Daoy (cell line): ENCODE measurements at places on chromosomes 7 and 10. TPM values are rescaled to one million over a fixed set of nuclear protein-coding genes. Genes with fewer than 3 reads are reported as not detected.
A peak's percentile ranks its signal among the peaks of the same experiment; 100 is the strongest.

Gene AGMO
- total RNA-seq: 0.06 TPM in 1 of 2 replicates, not detected in the other

Gene MMP21
- total RNA-seq: not detected in 2 replicates

Gene BTBD16
- total RNA-seq: not detected in 2 replicates

DNA sequence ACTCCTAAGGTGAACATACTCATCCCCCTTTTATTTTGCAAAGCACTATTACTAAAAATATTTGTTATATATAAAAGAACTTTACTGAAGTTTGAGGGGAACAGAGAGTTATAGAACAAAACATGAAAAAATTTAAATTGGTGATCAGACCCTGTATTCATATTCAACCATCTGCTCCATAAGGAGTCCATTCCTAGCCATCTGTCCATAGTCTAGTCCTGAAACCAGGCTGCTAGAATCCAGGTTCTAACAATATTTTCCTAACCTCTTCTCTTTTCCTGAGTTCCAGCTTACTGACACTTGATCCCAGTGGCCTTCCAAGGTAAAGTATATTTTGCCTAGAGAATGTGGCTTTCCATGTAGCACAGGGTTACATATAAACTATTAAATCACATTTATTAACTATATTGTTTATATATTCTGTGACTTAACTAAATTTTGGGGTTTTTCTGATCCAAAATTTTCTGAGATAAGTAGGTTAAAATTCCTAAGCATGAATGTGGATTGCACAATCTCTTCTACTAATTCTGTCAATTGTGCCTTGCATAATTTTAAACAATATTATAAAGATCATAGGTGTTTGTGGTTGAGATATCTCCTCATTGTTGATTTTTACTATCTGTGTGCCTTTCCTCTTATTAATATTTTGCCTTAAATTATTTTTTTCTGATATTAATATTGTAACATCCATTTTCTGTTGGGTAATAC lies 137.6 kb upstream of the MAGI2 start:
- no peak for DNase-seq

GRCh38 chr7:1409555-1409954 lies 49.7 kb downstream of the MICALL2 start:
- DNase-seq: no peak

GRCh38 chr7:94632338-94633013 lies 23.5 kb downstream of the SGCE start:
- DNase-seq: peak; percentile 47

Gene C1GALT1
- total RNA-seq: 34.6 and 46.0 TPM in 2 replicates

GRCh38 chr10:15817409-15818046 lies 42.8 kb downstream of the MINDY3 start:
- DNase-seq: no peak

Gene DDX21
- total RNA-seq: 174 and 175 TPM in 2 replicates

- DNase-seq: no peak
These were observed 10.5 kb downstream of the NRG3 start for GRCh38 chr10:81885491-81885890.

Gene ZNF3
- total RNA-seq: 61.4 and 103 TPM in 2 replicates

- no peak for DNase-seq
These were observed 267.9 kb downstream of the MAGI2 start for GRCh38 chr7:79185605-79186004.

DNA sequence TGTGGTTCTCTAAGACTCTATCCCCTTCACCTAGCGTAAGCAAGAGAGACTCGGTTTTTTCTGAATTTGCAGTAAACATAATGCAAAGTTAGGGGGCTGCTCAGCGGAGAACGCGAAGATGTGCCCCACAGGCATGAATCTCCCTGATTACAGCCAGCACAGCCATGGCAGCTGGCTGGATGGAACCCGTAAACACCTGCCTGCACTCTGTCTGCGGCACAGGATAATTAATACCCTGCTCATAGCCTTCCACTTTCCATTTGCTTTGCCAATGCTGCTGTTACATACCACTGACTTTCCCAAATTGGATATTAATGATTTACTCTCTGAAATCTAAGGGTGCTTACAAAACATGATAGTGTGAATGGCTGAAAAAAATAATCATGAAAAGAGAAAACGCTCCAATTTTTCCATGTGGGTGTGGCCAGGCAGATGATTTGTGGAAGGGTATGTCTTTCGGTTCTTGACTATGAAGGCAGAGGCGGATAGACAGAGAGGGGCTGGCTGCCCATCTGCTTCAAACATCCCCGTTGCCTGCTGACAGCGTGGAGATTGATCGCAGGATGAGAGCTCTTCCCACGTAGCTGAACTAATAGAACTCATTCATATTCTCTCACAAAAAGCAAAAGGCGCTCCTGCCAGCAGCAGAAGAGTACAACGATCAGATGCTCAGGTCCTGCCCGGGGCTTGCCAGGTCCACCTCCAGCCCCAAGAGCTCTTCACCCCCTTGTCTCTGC lies 193.2 kb upstream of the GHITM start:
- no peak for DNase-seq

Gene LRRC61
- total RNA-seq: 6.3 and 9.7 TPM in 2 replicates

- DNase-seq: peak; percentile 52
These were observed at the start of gene BEND7 for GRCh38 chr10:13528875-13529713. Gene BEND7 (minus strand): TSS chr10:13529014. CDS start chr10:13528533, 481 bp downstream.

DNA sequence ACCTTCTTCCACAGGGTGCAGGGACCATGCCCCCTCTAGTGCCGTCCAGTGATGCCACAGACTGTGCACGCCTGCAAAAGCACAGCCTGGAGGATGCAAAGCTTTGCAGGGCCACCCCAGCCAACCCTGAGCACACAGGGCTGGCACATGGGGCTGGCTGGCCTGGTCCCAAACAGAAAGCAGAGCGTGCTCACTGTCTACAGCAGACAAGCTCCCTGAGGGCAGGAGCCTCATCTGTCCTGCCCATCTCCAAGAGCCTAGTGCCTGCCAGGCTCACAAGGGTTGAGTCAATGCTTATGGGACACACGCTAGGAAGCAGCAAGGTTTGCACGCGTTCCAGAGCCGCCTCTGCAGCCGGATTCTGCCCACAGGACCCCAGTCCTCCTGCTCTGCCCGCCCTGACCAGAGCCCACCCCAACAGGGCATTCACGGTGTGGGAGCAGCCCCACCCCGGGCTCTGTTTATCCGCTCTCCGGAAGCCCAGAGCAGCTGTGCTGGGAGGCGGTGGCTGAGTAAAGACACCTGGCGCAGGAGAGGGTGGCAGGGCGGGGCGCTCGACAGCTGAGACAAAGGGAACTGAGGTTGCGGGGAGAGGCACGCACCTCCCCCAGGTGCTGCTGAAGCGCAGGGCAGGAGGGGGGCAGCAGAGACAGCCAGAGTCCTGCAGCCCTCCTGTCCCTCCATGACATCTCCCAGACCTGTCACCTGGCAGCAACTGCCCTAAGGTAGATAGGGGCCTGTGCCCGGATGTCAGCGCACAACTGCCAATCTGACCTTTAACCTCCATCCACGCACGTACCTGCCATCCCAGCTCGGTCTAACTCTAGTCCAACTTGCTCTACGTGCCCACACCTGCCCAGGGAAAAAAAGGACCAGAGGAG lies 4.3 kb downstream of the KCNH2 start:
- DNase-seq: no peak

DNA sequence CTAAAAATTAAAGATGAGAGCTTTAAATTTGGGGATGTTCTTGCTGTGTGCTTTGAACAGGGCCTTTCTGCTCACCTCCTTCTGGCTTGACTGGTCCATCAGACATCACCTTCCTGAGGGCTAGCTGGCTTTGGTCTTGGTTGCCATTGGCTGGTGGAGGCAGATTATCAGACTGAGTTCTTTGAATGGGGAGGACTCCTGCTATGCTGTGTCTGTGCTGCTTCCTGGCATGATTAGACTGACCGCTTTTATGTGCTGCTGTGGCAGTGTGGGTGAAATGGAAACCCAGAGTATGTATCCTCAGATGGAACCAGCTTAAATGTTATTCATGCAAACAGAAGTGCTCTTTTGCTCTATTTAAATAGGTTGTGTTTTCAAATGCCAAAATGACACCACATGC lies 341.6 kb downstream of the PCLO start:
- DNase-seq: no peak

Gene STEAP1
- total RNA-seq: 24.9 and 28.5 TPM in 2 replicates

- DNase-seq: peak; percentile 38
These were observed 8.7 kb upstream of the EN2 start for GRCh38 chr7:155449008-155449868.

DNA sequence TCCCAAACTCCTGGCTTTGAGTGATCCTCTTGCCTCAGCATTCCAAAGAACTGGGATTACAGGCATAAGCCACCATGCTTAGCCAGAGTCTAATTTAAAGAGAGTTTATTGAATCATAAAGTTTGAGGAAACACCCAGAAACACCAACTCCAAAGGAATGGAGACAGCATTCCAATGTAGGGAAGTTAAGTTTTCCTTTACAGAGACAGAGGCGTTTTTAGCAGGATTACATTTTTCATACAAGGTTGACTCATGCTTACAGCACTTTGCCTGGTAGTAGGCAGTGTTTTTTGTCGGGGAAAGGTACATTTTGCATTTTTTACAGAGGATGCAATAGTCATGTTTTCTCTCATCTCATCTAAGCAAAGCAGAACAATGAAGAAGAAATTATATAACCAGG lies 18.9 kb upstream of the OPN4 start:
- DNase-seq: no peak

DNA sequence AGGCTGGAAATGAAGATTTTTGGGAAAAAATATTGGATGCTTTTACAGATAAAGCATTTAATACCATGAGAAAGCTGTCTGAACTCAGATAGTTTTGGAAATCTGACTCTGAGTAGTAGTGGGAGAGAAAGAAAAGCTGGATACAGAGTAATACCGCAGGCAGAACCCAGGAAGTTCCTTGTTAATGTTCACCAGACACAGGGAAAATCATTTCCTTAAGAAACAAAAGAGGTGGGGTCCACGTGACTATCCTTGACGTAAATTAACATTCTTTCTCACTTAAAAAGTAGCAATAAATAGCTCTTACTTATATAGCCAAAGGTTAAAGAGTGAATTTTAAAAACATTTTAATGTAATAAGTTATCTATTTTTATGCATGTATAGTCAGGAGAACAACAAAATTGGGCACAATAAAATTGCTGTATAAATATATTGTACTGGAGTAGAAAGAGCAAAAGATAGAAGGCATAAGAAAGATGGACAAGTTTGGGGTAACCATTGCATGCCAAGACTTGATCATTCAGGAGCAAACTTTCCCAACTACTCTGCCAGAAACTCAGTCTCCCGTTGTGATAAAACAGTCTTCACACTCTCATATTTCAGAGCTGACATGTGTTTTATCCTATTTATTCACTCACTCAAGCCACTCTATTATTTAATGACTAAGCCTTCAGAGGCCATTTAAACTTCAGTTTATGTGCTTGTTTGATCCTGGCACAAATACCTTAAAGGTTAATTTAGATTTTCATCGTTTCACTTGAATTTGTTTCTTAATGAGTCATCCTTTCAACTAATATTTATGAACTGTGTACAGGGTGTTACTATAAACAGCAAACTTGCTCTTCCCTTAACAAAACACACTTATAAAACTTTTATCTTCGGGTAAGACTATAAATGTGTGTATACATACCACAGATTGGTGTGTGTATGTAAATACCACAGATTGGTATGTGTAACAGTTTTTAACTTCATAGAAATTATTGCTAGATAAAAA lies 143.1 kb downstream of the GNAI1 start:
- peak; percentile 15 for DNase-seq

Gene SLC18A3
- not detected in 2 replicates for total RNA-seq

DNA sequence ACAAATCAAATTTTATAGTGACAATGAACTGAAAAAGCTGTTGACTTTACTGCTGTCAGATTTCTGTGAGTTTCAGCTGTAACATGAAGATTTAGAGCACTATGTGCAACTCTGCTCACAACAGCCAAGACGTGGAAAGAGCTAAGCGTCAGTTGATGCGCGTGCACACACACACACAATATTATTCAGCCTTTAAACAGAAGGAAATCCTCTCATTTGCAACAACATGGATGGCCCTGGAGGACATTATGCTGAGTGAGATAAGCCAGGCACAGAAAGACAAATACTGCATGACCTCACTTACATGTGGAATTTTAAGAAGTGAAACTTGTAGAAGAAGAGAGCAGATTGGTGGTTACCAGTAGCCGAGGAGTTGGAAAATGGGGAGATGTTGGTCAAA lies 82.8 kb upstream of the FRMD4A start:
- no peak for DNase-seq
